ENCODE measurements at places on chromosomes 3 and 15.

- peak; percentile 90 for DNase-seq
Observed at GRCh38 chr15:100596792-100597191, 5.2 kb downstream of the LINS1 start.

- no peak for DNase-seq
Observed at GRCh38 chr15:57479005-57479404, 102.7 kb downstream of the CGNL1 start.

- DNase-seq, result no peak
Observed at GRCh38 chr3:41710646-41711388, 251.1 kb downstream of the ULK4 start.

DNA sequence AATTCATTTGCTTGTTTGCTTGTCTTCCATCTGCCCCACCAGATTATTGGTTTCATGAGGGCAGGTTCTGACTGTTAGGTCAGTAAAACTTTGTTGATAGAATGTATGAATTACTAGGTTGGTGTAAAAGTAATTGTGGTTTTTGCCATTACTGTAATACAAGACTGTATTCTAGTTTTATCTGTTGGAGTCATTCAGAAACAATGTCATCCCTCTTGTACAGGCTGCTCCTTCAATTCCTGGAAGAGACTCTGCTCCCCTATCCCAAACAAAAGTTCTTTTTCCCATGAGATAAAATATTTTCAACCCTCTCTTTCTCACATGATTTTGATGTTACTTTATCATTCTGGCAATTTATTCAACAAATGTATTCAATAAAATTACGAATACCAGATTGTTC lies 115.0 kb downstream of the CHST2 start:
- no peak for DNase-seq

GRCh38 chr15:101083336-101084045 lies 164.3 kb downstream of the LRRK1 start:
- DNase-seq, result no peak

DNA sequence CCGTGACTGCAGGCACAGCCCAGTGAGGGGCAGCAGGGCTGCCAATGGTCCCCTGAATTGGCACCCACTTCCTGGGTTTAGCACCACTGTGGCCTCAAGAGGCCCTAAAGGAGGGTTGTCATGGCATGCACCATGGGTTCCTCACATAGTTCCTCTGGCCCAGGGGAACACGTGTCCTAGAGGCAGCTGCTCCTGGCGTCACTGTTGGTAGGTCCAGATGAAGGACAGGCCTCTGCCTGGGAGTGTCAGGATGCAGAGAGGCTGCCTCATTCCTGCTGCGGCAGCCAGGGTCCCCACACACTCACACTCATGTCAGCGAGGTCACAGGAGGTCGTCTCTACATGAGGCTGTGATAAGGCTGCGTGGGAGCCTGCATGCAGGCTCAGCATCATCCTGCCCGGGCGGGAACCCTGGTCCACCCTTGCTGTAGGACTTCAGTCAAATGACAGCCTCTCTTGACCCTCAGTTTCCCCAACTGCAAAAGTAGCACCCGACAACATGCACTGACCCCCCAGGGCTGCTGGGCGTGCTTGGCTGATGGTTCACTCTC lies 26.1 kb upstream of the SFMBT1 start:
- DNase-seq, result no peak

DNA sequence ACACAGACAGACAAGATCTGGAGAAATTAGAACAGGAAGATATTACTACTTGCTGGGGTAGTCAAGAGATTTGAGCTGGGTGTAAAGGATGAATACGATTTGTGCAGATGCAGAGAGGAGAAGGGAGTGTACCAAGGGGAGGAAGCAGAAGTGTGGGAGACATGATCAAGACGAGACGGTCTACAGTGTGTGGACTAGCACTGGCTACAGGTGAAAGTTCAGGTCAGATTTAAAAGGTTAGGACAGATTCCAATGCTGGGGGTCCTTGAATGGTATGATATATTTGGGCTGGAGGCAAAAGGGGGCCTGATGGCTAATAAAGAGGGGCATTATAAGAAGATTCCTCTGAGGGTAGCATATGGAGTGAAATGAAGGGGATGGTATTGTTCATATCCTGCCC lies 12.1 kb downstream of the LDHAL6B start:
- DNase-seq, result no peak

GRCh38 chr3:54197509-54197908 lies 75.2 kb downstream of the CACNA2D3 start:
- DNase-seq, result no peak

DNA sequence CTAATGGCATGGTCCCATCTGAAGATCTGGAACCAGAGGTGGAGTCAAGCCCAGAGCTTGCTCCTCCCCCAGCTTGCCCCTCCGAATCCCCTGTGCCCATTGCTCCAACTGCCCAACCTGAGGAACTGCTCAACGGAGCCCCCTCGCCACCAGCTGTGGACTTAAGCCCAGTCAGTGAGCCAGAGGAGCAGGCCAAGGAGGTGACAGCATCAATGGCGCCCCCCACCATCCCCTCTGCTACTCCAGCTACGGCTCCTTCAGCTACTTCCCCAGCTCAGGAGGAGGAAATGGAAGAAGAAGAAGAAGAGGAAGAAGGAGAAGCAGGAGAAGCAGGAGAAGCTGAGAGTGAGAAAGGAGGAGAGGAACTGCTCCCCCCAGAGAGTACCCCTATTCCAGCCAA lies 7.3 kb downstream of the EIF4G1 start:
- no peak for DNase-seq

DNA sequence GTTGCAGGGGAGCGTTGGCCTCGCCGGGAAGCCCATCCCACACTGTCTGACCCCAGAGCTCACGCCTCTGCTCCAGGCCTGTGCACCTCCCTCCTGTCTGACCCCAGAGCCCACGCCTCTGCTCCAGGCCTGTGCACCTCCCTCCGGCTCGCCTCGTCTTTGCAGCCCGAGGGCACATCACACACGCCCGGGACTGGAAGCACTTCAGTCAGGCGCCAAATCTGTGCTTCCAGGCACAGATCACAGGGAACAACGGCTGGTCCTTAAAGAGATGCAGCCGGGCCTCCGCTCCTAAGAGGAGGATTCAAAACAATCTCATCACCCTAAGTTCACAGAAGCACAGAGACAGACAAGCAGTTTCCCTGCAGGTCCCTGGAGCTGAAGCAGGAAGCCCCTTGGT lies 103.0 kb upstream of the RPL32 start:
- no peak for DNase-seq

DNA sequence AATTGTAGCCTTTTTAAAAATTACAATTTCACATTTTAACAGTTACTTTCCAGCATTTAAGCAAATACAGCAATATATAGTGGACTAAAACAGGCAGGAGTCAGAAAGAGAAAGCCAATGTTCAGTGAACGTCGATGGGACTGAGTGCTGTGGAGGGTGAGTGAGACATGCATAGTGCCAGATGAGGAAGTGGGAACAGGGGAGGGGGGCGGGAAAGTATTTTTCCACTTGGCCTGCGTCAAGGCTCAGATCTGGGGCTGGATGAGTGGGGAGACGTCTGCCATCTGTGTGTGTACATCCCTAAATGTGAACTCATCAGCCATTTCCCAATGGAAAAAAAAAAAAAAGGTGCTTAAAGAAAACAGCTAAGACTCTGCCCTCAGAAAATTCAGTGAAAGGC lies 19.2 kb upstream of the RAD18 start:
- no peak for DNase-seq

- no peak for DNase-seq
Observed at GRCh38 chr15:85950101-85950500, 129.6 kb upstream of the AGBL1 start.

DNA sequence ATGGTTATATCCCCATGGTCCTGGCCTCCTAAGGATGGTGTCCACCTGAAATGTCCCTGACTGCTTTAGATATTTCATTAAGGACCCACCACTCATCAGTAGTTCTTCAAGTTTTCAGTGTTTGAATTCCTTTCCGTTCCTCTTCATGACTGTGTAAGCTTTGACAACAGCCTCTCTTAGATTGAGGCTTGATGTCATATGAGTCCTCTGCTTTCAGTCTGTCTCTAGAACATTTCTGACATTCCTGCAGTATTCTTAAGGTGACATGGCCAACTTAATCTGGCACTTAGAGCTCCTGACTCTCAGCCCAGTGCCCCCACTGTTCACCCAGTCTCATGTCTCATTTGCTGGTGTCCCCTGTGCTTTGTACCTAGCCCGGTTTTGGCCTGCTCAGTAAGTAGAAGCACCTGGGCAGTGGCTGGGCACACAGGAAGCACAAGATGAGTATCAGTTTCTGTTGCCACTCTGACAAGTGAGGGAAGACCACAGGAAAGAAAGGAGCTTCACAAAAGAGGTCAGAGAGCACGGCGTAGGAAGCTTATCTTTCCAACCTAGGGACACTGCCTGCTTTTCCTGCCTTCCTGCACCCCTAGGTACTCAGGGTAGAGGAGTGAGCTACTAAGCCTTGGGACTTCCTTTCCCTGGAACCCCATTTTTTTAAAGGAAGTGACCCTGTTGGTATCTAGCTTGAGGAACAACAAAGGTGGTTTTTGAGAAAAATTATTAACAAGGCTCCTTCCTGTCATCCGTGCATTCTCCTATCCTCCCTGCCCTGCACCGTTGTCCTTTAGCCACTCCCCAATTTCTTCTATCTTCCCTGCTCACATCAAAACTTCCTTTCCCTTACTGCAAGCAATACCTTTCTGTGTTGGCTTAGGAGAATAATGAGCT lies 103.1 kb downstream of the KLHL25 start:
- DNase-seq, result no peak

GRCh38 chr3:136595913-136596697 lies 156.1 kb downstream of the STAG1 start:
- no peak for DNase-seq

GRCh38 chr3:65381496-65382010 lies 657.2 kb downstream of the MAGI1 start:
- no peak for DNase-seq

DNA sequence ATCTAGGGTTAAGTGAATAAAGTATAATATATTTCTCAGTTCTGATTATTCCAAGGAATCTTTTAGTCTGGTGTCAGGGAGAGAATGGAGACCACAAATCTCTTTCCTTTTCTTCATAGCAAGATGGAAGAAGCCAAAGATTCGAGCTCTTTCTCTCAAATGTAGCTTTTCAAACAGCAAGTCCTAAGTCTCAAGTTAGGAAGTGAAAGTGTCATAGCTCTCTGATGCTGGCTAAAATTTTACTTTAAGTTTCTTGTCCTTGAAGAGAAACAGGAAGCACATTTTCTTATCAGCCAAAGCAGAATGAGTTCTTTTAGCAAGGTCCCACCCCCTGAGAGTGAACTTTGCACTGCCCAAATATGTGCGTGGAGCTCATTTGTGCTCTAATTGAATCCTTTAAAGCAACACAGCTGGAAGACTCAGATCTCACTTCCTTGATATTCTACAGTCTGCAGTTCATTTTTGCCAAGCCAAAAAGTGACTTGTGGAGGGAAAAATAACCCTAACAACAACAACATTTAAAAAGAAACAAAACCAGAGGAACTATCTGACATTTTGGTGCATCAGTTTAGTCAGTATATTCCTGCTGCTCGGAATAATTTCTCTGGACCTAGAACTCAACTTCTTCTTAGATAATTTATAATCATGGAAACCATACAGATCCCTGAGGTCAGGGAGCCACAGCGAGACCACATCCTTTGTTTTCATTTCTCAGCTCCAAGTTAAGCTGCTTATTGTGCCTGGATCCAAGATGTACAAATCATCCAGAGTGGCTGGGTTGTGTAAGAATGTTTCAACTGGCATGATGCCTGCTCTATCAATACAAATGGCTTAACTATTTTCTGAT lies 238.7 kb upstream of the P2RY1 start:
- no peak for DNase-seq

DNA sequence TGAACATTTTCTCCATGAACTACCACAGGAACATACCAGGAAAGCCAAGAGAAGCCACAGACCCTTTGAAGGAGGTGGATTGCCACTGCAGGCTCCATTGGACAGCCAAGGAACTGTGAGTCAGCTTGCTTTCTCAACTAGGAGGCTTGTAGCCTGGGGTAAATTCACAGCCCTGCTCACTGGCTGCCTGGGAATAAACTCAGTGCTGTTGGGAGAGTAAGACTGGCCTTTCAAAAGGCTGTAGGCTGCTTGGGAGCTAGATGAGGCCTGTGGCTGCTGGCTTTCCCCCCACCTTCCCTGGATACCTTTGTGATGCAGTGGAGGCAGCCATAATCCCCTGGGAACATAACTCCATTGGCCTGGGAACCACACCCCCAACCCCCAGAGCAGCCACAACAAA lies 223.5 kb upstream of the RBMS3 start:
- no peak for DNase-seq

Measured in stimulated activated CD4-positive, alpha-beta T cell treated with anti-CD3 and anti-CD28 coated beads, Interleukin-1b, Interleukin-23, amount 100 ng/mL, for 1 hour (primary cell).